ENCODE measurements at places on chromosomes 2 and 18.

GRCh38 chr2:232400256-232401015 lies 6.2 kb upstream of the ALPG start:
- no peak for DNase-seq

GRCh38 chr2:44515416-44515815 lies 153.7 kb downstream of the CAMKMT start:
- DNase-seq, result no peak

- no peak for DNase-seq
Observed at GRCh38 chr2:176137906-176138305, 8.4 kb downstream of the HOXD8 start.

- no peak for DNase-seq
Observed at GRCh38 chr2:105778080-105778607, 33.4 kb downstream of the NCK2 start.

GRCh38 chr18:70454704-70455322 lies 166.0 kb downstream of the SOCS6 start:
- DNase-seq, result no peak

GRCh38 chr2:201984800-201985525 lies 48.7 kb upstream of the FZD7 start:
- DNase-seq, result no peak

DNA sequence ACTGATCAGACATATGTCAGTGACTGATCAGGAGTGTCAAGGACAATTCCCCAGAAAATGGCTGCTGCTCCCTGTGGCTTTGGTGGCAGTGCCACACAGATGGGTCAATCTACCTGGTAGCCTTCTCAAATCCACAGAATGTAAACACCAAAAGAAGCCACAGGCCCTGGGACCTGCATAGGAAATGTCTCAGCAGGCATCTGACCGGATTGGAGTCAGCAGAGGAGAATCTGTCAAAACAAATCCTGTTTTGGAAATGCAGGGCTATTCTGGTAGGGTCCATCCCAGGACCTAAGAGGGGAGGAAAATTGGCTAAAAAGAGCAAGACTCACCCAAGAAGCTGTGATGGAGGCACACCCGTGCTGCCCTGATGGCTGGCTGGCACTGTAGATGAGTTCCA lies 189.7 kb downstream of the TMEM247 start:
- no peak for DNase-seq

GRCh38 chr18:58307441-58307840 lies 263.4 kb downstream of the NEDD4L start:
- no peak for DNase-seq

DNA sequence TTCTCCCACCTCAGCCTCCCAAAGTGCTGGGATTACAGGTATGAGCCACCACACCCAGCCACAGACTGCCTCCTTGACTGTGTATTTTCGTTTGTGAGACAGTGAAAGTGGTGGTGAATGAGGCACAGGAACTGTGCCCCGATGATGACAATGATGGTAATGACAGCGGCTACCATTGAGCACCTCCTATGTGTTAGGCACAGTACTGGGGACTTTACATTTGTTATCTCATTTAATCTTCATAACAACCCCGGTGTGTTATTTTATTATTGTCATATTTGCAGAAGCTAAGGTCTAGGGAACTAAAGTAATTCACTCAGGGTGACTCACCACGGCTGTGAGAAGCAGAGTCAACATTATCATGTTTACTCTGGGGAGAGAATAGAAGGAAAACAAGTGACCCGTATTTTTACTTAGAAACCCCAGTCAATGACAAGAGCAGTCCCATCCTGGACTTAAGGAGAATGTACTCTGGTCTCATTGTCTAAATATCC lies 77.6 kb upstream of the ALPP start:
- no peak for DNase-seq

GRCh38 chr2:82494739-82495138 lies 1964.3 kb downstream of the SUCLG1 start:
- DNase-seq, result no peak

GRCh38 chr2:39492095-39492590 lies 55.1 kb upstream of the MAP4K3 start:
- no peak for DNase-seq

- DNase-seq, result no peak
Observed at GRCh38 chr18:48693006-48693405, 154.2 kb downstream of the CTIF start.

DNA sequence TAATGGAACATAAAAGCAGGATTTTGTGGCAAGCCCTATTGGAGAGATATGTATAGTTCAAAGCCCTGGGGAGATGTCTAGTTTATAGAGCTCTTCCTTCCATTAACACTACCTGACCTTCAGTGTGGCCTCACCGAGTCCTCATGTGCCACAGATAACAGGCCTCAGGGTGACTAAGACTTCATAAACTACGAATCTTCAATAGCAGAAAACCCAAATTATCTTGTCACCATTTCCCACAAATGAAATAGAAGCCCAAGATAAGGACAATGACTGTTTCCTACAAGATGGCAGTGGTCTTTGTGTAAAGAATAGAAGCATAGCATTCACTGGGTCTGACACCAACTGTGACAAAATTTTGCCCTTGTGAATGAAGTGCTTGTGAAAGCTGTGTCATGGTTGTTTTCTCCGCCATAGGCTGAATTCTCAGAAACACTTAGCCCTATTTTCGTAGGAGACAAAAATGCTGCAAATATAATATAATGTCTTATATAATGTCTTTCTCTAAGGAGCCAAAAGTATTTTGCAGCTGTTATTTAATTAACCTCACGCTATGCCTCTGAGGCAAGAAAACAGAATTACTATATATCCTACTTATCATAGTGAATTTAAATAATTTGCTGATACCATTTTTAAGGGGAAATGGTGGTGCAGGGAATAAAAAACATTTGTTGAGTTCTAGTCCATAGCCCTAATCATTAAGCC lies 136.7 kb upstream of the CWC22 start:
- DNase-seq, result no peak

GRCh38 chr2:233821196-233821595 lies 33.1 kb downstream of the HJURP start:
- DNase-seq, result no peak

DNA sequence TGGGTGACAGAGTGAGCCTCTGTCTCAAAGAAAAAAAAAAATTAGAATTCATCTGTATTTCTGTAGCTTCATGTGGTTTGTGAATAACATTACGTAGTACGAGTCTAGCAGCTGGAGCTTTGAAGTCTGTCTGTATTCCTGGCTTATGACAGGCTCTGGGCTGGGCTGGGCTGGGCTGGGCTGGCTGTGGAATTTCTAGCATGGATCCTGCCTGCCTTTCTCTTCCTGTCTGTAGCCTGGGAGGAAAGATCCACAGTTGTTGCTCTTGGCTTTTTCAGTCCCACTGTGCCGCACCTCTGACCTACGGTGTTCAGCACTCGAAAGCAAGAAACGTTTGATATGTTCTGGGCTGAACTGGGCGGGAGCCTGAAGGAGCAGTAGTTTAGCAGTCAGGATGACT lies 55.4 kb downstream of the BOLA3 start:
- DNase-seq, result no peak

DNA sequence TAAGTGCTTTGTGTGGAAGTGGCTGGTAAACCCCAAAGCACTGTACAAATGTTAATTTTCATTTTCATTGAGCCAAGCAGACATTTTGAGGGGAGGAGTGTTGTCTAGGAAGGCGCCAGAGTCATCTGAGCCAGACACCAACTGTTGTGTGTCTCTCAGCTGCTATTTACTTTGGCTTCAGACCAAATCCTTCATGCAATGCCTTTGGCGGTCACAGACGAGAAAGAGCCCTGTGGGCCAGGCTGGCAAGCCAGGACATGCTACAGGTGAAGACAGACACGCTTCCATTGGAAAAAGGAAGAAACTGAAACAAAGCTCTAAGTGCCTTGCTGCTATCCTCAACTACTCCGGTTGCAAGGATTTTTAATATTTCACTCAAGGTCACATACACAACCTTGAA lies 115.4 kb upstream of the CDC42EP3 start:
- DNase-seq, result no peak

GRCh38 chr2:168192839-168193616 lies 54.4 kb downstream of the STK39 start:
- DNase-seq, result no peak

- no peak for DNase-seq
Observed at GRCh38 chr2:46784278-46784677, 131.3 kb downstream of the MCFD2 start.

DNA sequence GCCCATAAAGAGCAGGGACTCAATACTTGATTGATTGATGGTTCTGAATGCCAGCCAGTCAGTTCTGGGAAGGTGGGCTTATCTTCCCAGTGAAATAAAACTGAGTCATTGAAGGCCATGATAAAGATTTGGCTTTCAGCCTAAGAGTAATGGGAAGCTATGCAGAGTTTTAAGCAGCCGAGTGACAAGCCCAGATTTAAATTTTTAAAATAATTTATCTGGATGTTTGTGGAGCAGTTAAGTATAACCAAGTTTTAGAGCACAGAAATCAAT lies 122.8 kb downstream of the RAPGEF4 start:
- DNase-seq, result no peak

GRCh38 chr2:63379451-63379850 lies 208.8 kb downstream of the WDPCP start:
- DNase-seq, result no peak

- DNase-seq, result no peak
Observed at GRCh38 chr2:8315531-8316165, 366.2 kb upstream of the ID2 start.

DNA sequence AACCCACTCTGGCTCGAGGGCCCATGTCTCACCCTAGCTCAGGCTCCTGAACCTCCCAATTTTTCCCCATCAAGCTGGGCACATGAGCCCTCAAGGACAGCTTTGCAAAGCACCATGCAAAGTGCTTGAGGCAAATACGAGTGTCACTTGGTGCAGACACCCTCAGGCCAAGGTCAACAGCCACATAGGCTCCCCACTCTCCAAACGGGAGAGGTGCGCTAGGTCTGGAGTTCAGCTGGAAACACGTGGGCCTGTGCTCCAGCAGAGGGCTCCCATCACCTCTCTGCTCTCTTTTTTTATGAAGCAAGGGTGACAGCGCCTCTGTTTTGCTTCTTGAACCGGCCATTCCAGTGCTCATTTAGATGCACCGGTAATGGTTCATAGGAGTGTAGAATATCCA lies 11.9 kb upstream of the ARHGAP25 start:
- no peak for DNase-seq

- no peak for DNase-seq
Observed at GRCh38 chr2:33425161-33425560, 51.3 kb upstream of the RASGRP3 start.

DNA sequence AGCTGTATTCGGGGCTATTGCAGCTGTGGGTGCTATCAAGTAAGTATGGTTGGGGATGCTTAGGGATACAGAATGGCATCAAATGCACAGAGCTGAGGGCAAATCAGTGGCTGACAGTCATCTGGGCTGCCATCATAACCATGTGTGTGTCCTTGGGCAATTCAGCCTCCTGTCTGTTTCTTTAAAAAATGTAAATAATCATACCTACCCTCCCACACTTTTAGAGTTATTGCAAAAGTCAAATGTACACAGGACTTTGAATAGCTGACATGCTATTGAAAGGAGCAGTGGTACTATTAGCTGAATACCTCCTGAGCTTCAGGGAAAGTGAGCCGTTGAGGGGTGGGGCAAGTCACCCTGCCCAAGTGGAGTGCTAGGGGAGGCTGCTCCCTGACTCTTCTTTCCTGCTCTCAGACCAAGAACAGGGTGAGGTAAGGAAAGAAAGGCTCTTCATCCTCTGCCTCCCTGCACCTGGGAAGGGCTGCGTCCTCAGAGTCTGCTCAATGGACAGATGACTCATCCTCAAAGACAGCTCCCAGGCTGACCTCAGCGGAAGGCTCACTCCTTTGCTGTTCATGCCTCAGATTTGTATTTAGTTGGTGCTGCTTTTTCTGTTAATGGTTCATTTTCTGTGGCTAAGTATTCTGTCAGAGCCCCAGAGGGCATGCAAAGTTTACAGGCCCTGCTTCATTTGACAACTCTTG lies 54.9 kb upstream of the BZW1 start:
- no peak for DNase-seq

GRCh38 chr2:230230087-230230486 lies 4.6 kb downstream of the SP140 start:
- DNase-seq, result no peak

- no peak for DNase-seq
Observed at GRCh38 chr2:27085673-27086089, 891 bp upstream of the KHK start.

DNA sequence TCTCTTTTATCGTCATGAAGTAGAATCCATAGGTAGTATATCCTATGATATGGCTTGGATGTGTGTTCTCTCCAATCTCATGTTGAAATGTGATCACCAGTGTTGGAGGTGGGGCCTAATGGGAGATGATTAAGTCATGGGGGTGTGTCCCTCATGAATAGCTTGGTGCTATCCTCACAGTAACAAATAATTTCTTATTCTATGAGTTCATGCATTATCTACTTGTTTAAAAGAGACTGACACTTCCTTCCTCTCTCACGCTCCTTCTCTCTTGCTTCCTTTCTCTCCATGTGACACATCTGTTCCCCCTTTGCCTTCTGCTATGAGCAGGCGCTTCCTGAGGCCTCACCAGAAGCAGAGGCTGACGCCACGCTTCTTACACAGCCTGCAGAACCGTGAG lies 165.6 kb downstream of the MREG start:
- DNase-seq, result no peak

GRCh38 chr2:226078666-226079065 lies 679.2 kb downstream of the NYAP2 start:
- no peak for DNase-seq

DNA sequence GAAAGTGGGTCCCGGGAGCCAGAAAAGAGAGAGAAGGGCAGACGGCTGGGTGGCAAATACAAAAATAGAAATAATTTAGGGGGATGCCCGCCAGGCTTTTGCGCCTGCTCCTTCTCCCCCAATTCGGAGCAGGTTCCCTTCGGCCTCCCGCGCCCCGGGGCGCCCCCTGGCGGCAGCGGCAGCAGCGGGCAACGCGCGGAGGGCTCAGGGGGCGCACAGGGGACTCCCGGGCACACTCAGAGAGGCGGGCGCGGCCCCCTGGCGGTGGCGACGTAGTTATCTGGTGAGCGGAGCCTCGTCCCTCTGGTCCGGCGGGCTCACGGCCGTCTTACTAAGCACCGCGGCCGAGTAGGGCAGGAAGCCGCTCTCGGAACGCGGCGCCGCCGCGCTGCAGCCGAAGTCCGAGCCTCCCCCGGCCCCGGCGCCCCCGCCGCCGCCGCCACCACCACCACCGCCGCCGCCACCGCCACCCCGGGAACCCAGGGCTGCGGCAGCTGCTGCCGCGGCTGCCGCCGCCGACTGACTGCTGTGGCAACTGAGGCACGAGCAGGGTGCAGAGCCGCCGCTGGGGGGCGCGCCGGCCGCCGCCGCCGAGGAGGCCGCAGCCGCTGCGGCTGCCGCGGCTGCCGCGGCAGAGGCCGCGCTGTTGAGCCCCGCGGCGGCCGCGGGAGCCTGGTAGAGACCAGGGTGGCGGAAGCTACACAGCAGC lies 3.8 kb downstream of the EVX2 start:
- DNase-seq, result no peak

GRCh38 chr2:105403783-105404698 lies 5.2 kb upstream of the FHL2 start:
- DNase-seq, result no peak

Data from stimulated activated CD8-positive, alpha-beta memory T cell treated with anti-CD3 and anti-CD28 coated beads, Interleukin-7, amount 100 ng/mL, for 24 hours (primary cell).